Keratinocyte (primary cell): ENCODE measurements at places on chromosomes 3 and 15.

GRCh38 chr3:21409401-21409800, 341.6 kb downstream of the ZNF385D start:
- DNase-seq = no peak

- DNase-seq = no peak
Measured at GRCh38 chr3:194928831-194929577, 243.3 kb downstream of the FAM43A start.

DNA sequence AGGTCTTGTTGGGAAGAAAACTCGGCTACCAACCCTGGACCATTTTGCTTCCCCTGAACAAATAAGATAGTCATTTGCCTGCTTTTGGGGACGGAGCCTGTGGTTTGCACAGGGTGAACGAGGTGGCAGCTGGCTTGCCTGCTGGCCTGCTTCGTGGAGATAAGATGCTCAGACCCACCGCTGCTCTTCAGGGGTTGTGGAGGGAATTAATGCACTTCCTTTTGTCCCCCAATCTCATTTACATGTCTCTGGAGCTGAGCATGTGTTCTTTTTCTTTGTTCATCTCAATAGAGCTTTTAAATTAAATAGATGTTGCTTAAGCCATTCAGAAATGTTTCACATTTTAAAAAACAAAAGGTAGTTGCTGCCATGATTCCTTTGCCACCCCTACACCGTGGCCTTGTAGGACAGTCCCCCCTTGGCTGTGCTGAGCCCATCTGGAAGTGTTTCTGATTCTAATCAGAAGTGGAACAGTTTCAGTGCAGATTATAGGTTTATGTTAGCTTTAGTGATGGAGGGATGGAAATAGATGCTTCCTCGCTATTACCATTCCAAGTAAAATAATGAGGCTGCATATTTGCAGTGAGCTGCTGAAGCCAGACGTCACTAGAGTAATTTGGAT, 25.6 kb downstream of the APBA2 start:
- DNase-seq = no peak

DNA sequence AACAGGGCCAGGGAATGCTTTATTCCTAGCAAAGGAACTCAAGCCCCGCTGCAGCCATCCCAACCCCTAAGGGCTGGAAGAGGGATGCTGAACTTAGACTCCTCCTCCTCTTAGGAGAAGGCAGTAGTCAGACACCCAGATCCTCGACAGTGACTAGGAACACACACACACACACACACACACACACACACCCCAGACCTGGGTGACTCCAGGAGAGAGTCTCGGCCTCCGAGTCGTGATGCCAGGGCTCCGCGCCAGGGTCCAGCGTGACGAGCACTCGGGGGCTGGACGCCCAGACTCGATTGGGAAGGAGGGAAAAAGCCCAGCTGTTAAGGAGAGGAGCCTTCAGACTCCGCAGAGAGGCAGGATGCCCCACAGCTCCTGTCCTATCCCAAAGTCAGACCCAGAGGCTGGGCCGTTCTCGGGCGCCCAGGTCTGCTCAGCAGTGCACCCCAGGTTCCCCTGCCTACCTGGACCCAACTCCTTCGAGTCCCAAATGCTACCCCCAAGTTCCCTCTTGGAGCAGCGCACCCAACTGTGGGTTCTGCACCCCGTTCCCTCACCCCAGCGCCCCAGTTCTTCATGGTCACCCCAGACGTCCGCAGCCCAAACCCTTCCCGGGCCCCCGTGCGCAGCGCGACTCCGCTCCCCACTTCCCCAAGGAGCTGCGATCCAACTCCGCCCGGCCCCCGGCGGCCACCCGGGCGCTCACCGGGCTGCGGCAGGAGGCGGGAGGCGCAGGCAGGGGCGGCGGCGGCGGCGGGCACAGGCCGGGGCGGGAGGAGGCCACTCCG, 421 bp downstream of the BMF start:
- DNase-seq = no peak

- DNase-seq = no peak
Measured at GRCh38 chr3:154143873-154144272, 22.7 kb downstream of the ARHGEF26 start.

DNA sequence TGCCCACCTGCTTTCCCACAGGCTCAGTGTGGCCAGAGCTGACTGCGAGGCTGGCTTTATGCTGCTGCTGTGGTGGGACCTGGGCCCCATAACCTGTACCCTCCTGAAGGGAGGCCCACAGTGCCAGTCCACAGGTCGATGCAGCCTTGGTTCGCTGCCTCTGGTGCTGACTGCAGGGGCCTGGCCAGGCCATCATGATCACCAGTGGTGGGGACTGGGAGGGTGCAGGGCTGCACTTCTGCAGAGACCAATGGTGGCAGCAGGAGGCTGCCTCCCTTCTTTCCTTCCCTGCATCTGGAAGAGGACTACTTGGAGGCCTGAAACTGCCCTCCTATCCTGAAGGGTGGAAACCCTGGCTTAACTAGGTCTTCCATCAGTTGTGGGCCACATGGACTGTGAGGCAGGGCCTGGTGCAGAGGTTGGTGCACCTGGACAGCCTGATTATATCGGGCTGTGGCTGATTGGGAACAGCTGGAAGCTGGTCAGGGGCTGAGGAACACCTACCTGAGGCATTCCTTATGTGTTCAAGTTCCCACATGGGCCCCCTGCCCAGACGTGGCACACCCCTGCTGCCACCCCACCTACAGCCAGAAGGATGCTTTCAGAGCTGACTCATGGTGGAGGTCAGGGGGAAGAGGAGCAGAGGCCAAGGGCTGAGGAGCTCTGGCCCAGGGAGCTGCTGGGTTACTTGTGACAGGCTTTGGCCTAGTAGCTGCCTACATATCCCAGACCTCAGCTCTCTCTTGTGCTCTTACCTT, 29.8 kb downstream of the POMGNT2 start:
- DNase-seq = no peak

DNA sequence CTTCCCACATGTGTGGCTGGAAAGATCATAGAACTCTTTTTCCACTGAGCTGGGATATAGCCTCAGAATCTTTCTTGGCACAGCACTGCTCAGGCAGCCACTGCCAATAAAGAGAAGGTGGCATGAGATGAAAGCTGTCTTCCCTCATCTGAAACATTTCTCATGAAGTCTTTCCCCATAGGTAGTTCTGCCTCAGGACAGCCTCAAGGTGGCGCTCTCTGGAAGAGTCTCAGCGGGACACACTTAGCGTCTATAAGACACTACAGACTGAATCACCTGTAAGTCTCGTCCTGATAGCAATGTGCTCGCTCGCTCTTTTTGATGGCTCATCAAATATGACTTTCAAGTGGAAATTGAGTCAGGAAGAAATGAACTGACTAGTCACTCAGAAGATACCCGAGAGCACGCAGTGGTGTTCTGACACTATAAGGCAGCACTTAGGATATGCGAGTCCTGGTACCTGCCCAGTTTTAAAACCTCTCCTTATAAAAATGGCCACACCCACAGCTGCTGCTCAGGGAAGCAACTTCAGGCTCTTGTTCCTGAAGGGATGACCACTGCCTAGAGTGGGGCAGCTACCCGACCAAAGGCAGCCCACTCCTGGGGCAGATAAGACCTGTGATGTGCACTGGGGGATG, 269.5 kb downstream of the SUCLG2 start:
- peak; percentile 2 for DNase-seq

GRCh38 chr15:79682851-79683288, 213.9 kb downstream of the MTHFS start:
- no peak for DNase-seq

DNA sequence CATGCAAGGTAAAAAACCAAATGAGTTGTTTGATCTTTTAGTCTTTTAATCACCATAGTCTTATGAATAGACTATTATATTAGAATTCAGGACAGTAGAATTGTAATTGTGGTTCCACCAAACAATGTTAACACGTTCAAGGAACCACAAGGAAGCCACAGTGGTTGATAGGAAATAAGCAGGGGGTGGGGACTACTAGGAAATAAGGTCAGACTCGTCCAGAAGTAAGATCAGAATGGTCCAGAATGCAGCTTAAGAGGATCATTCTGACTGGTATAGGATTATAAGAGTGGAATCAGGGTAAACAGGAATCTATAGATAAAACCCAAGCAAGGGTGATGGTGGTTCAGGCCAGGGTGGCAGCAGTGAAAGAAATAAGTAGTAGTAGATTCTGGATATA, 7.5 kb downstream of the MYNN start:
- no peak for DNase-seq

DNA sequence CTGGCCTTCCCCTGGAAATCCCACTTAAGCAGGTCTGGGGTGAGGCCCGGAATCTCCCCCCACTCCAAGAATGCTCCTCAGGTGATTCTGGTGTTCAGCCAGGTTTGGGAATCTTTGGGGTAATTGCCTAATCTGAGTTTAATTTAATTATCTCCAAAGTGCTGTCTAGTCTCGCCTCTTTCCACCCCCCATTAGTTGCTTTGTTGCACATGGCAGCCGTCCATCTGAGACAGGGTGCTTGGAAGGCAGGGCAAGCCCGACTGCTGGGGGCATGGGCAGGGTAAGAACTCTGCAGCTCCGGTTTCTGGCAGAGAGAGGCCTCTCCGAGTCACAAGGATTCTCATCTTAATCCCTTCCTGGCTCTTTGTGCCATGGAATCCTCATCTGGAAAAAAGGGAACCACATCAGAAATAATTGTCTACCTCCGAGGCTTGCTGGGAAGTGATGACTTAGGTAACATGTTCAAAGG, 15.0 kb downstream of the IL17RD start:
- DNase-seq = no peak

DNA sequence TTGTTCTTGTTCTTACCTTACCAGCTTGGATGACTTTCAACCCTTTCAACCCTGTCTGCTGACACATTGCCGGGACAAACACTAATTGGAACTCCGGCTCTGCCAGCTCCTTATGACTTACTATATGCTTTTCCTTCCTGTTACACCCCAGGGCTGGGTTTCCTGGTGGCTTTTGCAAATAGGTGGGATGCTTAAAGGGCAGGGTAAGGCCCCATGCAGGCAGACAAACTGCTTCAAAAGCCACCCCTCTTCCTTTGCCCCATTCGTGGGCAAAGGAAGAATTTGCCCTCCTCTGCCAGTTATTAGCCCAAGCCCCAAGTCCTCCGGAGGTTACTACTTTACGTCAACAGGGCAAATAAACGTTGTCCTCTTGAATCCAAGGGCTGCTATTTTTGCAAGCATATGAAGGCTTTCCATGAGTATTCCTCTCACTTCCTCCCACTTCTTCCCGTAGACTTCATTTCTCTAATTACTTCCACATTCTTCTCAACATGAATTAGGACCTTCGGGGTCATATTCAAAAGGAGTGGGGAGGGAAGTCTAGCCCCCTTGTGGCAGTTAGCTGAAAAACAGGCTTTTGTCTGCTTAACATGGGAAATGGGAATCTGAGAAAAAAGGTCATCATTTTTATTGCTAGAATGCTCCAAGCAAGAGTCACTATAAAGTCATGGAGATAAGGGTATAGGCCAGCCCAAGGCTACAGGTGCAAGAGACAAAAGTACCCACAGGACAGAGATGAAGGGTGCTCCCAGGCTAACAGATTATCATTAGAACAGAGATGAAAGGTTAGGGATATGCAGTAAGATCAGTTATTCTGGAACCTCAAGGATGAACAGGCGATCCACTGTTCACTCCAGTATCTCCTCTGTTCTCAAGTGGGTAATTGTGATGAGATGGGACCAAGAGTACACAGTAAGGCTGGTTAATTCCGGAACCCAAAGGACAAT, 56.3 kb upstream of the FSTL1 start:
- DNase-seq = no peak

- no peak for DNase-seq
Measured at GRCh38 chr3:174219738-174220137, 639.4 kb upstream of the NAALADL2 start.

GRCh38 chr15:50280271-50280670, 14.7 kb upstream of the HDC start:
- DNase-seq = peak; percentile 17

GRCh38 chr3:4795905-4796304, 183.3 kb upstream of the BHLHE40 start:
- no peak for DNase-seq

DNA sequence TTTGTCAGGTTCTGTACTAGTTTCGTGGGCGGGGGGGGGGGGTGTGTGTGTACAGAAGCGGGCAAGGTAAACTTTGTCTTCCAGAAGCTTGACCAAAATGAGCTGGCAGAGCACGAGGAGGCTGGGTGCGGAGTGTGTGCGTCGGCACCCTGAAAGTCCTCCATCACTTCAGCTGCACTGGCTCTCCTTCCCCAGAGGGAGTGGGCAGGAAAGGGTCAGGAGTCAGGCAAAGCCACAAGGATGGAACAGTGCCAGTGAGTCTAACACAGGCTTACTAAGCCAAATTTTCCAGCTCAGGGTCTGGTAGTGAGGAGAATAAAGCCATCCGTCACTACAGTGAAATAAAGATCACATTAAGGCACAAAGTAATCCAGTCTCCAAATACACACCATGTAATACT, 11.9 kb upstream of the SH3GL3 start:
- no peak for DNase-seq
